K562 (cell line): ENCODE measurements at places on chromosomes 11 and 22.

GRCh38 chr11:114291381-114291780 is 4.8 kb upstream of the NNMT start:
- no peak for DNase-seq

- no peak for DNase-seq
Measured at GRCh38 chr11:68564261-68564660, 103.7 kb downstream of the PPP6R3 start.

GRCh38 chr22:49156662-49157285 is 670.9 kb downstream of the BRD1 start:
- DNase-seq: no peak

- DNase-seq: no peak
Measured at GRCh38 chr11:86812981-86813380, 12.6 kb downstream of the PRSS23 start.

- DNase-seq: no peak
Measured at GRCh38 chr11:57483562-57483918, 23.2 kb downstream of the RTN4RL2 start.

DNA sequence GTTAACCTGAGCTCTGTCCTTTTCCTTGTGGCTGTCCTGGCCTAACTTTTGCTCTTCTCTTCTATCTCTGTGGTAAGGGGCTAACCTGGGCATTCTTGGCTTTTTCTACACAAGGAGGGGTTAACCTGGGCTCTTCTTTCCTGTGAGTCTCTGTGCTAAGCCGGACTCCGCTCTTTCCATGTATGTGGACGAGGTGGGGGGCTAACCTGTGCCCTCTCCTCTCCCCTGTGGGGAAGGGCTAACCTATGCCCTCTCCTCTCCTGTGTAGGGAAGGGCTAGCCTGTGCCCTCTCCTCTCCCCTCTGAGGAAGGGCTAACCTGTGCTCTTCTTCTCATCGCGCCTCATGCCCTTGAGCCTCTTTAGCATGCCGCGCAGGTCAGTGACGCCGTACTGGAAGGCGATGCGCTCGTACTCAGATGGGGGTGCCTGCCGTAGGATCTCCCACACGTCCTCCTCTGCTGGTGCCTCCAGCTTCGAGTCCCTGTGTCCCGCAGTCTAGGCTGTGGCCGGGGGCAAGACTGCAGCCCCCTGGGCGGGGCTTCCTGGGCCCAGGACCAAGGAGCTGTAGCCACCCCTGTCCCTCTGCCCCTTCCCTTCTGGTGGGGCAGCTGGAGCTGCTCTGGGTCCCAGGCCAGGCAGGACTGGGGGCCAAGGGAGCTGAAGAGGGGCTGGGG is 6.5 kb downstream of the MYBPC3 start:
- DNase-seq: no peak

- DNase-seq: no peak
Measured at GRCh38 chr22:36362075-36362474, 25.7 kb downstream of the MYH9 start.

DNA sequence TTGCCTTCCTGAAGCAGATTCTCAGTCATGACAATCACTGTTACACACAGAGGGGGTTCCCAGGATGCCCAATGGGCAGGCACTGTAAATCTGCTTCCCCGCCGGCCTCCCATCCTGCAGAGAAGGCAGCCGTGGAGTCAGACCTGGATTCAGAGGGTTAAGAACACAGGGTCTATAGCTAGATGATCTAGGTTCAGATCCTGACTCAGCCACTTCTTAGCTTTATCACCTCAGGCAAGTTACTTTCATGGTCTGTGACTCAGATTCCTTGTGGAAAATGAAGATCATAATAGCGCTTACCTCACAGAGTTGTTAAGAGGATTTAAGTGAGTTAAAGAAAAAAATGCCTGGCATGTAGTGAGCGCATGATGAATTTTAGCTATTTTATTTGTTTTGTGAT is 95.9 kb downstream of the TIMP3 start:
- DNase-seq: peak; percentile 37

DNA sequence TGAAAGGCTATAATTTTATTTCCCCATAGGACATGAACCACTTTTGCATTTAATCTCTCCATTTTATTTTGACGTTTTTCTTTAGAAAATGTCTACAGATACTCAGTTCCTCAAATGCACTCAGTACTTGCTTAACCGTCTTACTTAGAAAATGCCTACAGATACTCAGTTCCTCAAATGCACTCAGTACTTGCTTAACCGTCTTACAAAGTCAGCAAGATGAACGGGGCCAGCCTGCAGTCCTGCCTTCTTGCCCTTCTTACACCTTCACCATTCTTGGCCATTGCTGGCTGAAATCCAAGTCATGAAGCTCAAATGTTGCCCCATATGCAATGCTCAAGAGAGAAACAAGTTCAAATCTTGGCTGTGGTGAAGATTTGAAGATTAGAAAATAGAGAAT is 34.1 kb downstream of the CSNK2A3 start:
- DNase-seq: no peak

DNA sequence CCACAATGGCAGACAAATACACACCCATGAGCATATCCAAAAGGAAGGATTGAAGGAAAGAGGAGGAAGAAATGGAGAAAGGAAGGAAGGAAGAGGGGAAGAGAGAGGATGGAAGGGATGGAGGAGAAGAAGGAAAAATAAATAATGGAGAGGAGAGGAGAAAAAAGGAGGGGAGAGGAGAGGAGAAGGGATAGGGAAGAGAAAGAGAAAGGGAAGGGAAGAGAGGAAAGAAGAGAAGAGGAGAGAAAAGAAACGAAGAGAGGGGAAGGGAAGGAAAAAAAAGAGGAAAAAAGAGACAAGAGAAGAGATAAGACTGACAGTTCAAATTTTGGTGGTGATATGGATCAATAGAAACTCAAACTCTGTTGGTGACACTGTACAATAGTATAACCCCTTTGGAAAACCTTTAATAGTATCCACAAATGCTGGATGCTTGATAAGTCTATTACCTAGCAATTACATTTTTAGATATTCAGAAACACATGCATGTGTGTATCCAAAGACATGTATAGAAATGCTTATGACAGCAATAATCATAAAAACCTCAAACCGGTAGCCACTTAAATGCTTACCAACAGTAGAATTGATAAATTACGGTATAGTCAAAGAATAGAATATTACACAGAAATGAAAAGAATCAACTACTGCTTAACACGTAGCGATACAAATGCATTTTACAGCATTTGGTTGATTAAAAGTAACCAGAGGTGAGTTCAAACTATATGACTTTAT is 1.2 kb upstream of the HBD start:
- no peak for DNase-seq

DNA sequence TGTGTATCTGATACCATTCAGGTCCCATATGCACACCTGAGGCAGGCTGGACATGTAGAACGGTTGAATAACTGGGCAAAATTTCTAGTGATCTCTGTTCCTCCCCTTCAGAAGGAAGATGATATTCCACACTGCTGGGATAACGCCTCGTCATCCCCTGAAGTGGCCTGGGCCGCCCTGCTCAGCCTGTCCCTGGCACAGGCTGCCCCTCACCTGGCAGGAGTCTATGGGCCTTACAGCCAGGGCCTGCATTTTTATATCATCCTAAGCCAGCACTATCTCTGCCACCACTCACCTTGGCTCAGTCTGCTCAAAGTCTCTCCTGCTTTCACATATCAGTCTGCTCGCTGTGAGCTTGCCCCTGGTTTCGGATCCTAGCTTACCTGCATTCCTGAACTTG is 209.2 kb downstream of the CSNK2A3 start:
- no peak for DNase-seq
